HCT116 (cell line): ENCODE measurements at places on chromosomes 7 and 10.

DNA sequence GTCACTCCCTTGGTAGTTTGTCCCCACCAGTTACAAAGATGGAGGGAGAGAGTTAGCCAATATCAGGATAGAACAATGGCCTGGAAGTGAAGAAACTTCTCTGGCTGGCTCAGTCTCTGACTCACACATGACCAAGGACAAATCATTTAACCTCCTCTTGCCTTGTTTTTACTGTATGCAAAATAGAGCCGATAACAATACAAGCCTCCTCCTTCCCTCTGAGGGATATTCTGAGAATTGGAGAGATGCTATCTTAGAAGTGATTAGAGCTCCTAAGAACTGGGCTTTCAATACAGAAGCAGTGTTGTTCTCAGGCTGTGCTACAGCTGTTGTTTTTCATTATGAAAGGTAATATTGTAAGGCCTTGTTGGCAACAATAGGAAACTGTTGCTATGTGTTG, 87.7 kb upstream of the EGR2 start:
- no peak for DNase-seq

GRCh38 chr7:80830584-80831285, 88.1 kb downstream of the SEMA3C start:
- peak; percentile 32 for DNase-seq

DNA sequence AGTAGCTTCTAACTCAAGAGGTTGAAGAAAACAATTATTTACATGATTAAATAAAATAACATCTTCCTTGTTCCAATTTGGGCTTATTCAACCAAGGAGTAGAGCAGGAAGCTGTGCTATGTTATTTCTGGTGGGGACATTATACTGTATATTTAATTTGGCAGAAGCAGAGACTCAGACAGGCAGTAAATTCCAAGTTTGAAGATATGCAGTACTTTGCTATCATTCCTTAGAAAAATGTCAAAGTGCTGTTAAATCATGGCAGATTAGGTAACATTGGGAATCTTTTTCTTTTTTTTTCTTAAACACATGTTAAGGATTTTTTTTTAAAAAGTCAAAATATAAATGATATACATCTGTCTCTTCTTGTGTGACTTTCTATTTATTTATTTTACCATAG, 190.1 kb downstream of the SUGCT start:
- no peak for DNase-seq

DNA sequence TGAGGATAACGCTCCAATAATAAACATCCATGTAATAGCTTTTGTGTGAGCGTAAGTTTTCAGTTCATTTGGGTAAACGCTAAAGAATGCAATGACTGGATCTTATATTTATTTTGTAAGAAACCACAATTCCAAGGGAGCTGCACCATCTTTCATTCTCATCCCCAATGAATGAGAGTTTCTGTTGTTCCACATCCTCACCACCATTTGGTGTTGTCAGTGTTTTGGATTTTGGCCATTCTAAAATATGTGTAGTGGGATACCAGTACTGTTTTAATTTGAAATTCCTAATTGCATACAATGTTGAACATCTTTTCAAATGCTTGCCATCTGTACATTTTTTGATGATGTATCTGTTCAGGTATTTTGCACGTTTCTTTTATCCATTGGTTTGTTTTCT, 50.9 kb upstream of the SEMA3D start:
- no peak for DNase-seq

DNA sequence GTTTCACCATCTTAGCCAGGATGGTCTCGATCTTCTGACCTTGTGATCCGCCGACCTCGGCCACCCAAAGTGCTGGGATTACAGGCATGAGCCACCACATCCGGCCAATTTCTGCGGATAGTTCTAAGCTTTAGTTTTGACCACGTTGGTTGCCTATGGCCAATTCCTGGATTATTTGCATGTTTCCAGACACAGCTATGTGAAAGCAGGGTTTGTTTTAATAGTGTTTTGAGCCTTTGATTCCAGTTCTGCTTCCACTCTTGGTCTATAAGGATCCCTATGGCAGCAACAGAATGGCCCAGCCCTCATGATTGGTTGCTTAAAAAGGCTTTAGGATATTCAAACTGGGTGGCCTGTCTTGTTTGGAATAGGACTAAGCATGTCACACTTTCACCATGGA, 19.1 kb downstream of the SIRT1 start:
- DNase-seq = no peak

- no peak for DNase-seq
These were observed 306.9 kb upstream of the GLI3 start for GRCh38 chr7:42543953-42544352.

DNA sequence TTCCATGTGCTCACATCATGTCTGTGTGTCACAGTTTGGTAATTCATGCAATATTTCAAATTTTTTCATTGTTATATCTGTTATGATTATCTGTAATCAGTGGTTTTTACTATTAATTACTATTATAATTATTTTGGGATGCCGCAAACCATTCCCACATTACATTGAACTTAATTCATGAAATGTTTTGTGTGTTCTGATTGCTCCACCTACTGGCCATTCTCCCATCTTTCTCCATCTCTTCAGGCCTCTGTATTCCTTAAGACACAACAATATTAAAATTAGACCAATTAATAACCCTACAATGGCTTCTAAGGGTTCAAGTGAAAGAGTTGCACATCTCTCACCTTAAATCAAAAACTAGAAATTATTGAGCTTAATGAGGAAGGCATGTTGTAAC, 398.5 kb downstream of the PCDH15 start:
- DNase-seq = no peak

GRCh38 chr10:110426294-110427181, 71.2 kb upstream of the DUSP5 start:
- no peak for DNase-seq

GRCh38 chr7:146054909-146055308, 61.7 kb upstream of the CNTNAP2 start:
- DNase-seq = no peak

- no peak for DNase-seq
These were observed 96.3 kb upstream of the NEBL start for GRCh38 chr10:20993389-20993788.

DNA sequence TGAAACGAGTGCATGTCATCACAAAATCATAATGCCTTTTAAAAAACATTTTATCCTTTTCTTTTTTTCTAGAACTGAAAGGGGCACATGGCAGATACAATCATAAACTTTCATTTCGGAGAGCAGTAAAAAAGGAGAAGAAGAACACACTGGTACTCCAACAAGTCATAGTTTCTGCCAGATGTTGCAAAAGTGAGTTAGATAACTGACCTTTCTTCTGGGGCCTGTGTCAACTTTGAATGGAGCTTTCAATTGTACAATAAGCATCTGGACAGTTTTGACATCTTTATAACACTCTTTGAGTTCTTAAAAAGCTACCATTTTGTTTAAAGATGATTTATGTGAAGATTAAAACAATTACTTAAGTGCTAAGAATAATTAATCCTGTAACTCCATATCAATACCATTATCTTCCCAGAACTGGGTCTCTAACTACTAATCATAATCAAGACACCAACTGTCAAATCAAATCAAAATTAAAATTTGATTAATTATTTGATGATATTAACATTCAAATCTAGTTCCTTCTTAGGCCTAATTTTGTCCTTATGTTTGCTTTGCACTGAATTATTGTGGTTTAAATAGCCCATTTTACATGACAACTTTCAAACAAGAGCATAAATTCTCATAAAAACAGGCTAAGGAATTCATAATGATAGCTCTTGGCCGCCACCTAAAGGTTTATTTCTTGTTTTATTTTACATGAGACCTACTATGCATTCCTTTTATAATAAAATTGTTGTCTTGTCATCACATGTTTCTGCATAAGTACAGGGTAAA, 19.5 kb upstream of the ITGB8 start:
- peak; percentile 38 for DNase-seq

- no peak for DNase-seq
These were observed 16.4 kb downstream of the PALD1 start for GRCh38 chr10:70494966-70495365.

DNA sequence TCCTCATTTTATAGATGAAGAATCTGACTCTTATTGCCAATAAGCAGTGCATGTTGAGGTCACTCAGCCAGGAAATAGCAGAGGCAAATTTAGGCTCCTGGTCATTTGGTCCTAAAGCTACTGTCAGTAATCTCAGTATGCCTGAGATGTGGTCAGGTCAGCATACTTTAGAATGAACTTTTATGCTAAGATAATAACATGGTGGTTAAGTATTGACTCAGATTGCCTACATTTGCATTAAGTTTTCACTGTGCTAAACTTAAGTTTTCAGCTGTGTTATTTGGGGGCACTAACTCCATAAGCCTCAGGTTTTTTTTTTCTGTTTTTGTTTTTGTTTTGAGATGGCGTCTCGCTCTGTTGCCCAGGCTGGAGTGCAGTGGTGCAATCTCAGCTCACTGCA, 35.9 kb upstream of the CCSER2 start:
- no peak for DNase-seq

DNA sequence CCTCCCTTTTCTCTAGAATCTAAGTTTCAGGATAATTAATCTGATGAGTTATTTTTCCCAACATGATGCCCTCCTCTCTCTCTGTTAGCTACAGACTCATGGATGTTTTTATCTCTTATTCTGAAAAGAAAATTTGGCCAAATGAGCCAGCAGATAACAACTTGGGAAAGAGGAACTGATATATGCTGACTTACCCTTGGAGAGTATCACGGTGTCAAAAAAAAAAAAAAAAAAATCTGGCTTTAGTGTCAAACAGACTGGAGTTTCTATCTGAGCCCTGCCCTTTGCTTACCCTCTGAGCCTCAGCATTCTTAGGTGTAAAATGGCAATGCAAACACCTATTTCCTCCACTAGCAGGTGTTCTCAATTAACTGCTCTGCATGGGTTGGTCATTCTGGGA, 190.4 kb downstream of the AHR start:
- DNase-seq = no peak

GRCh38 chr10:86655596-86655995, 1.2 kb downstream of the OPN4 start:
- DNase-seq = no peak

DNA sequence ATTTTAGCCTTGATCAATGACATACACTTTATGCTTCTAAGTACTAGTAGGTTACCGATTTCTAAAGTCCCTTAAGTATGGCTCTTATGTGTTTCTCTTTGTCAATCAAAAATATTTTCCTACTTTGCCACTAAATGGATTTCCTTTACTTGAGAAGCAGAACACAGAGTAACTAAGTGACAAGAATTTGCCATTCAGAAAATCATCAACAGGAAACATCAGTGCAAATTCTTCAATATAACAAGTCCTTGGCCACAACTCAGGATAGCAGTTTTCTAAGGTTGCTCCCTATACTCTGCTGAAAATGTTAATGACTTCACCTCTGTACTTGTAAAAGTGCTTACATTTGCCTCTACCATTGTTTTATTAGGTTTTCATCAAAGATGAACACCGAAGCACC, 239.6 kb upstream of the SLC26A5 start:
- no peak for DNase-seq

GRCh38 chr7:8146788-8147413, 115.1 kb downstream of the ICA1 start:
- DNase-seq = no peak

GRCh38 chr10:55203319-55203718, 402.3 kb upstream of the PCDH15 start:
- no peak for DNase-seq
